ENCODE measurements at places on chromosomes 16 and 17.

DNA sequence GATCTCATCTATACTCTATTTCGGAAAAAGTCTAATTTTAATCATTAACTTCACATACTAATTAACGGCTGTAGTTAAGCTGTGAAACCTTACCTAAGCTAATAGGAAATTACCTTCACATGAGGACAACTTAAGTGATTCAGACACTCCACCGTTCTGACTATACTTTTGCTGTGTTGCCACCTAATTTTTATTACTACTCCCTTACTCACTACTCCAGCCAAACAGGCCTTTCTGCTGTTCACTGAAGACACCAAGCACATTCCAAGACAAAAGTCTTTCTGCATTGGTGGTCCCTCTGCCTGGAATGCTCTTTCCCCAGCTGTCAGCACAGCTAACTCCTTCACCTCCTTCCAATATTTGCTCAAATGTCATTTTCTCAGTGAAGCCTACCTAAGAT, 1.3 kb downstream of the CMTR2 start:
- DNase-seq, result no peak

DNA sequence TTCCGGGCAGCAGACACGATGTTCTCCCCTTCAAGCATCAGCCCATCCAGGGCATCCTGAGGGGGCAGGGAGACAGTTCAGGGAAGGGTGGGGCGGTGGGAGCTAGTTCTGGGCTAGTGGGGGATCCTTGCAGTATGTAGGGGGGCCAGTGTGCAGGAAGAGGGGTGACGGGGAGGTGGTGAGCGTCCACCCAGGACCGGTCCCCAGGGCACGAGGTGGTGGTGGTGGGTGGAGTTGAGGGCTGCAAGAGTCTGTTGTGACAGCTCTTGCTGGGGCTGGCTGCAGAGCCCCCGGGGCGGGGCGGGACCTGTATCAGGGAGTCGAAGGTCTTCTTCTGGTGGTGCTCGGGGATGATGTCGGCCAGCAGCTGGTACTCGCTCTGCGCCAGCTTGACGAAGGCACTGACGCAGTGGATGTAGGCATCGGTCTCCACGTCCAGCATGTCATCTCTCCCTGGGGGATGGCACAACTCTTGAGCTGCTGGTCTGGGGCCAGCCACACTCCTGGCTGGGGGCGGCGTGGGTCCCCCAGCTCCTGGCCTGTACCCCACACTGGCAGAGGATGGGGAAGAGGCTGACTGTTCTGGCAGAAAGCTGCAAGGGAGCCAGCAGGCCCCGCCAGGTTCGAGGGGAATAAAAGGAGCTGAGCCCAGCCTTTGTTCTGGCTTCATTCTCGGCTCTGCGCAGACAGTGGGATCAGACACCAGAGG, 10.0 kb downstream of the ZACN start:
- no peak for DNase-seq

DNA sequence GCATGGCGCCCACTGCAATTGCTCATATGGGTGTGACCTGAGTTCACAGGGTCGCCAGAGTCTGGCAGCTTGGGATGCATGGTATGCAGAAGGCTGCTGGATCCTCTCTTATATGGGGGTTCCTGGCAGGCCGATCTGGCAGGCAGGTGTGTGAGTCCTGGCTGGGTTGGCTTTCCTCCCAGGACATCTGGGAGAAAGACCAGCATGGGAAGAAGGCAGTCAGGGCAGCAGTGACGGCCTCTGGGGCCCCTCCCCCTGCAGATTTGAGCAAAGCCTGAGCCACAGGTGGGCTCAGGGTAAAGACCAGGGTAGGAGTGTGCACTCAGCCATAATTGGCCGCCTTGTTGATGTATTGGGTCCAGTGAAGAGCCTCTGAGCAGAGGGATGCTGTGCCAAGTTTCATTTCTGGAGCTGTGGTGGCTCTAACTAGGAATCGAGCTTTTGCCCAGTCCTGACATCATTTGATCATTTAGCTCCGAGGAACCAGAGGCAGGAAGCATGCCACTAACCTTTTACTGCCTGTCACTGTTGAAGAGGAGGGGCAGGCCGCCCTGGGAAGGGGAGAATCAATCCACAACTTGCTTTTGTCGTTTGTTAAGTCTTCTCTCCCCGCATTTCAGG, 174.3 kb downstream of the CCDC182 start:
- peak; percentile 93 for DNase-seq

DNA sequence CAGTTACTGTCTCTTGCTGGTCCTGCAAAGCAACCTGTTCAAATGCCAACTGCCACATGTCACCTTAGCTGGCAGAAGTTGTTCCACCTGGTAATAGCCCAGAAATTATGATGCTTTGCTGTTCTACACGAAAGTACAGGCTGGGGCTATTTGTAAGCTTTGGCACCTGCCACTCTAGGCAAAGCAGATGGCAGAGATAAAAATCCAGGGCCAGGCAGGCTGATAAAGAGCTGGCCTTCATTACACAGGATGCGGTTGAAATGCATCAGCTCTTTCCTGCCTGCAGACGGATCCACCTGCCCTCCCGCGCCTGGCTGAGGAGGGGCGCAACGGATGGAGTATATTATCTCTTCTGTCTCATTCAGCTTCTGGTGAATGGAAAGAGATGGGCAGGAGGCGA, 29.3 kb upstream of the KDM8 start:
- no peak for DNase-seq

DNA sequence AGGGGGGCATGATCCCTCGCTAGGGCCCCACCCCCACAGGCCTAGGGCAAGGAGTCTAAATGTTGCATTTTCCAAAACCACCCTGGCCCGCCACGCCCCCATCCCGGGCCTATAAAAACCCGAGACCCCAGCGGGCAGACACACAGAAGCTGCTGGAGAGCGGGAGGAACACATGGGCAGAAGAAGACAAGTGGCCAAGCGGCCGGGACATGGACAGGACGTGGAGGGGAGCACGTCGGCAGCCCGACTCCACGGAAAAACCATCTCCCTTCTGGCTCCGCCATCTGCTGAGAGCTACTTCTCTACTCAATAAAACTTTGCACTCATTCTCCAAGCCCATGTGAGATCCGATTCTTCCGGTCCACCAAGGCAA, 34.1 kb upstream of the ENPP7 start:
- no peak for DNase-seq

DNA sequence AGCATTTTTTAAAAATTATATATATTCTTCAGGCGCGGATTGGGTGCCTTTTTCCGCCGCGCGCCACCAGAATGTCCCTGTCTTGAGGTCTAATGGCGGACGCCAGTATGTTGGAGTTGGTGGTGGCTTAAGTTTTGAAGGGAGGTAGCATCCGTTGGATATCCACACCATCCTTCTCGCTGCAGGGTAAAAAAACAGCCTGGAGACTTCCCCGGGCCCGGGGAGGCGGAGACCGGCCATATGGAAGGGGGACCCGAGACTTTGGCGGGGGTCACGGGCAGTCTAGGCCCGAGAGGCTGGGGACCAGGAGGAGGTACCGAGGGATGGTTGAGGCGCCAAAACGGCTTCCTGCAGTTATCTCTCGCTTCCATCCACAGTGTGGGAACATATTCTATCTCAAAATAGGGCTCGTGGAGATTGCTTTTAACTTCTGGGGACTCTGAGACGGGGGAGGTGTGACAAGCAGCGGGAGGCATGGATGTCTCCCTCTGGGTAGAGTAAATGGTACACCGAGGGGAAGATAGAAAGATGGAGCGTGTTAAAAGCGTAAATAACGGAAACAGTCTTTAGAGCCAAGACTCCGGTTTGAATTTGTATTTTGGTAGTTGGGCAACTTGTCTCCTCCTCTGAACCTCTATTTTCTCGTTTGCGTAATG, at the start of gene SF3B3:
Gene SF3B3, plus strand, starts transcription at position 74 of the 656 bp plus-strand sequence. CDS start 2,841 bp downstream, outside the sequence.
- peak; percentile 90 for DNase-seq

GRCh38 chr17:44741316-44741715, 17.5 kb upstream of the ADAM11 start:
- DNase-seq, result no peak

GRCh38 chr17:35864853-35865252, 3.8 kb downstream of the HEATR9 start:
- DNase-seq, result no peak

DNA sequence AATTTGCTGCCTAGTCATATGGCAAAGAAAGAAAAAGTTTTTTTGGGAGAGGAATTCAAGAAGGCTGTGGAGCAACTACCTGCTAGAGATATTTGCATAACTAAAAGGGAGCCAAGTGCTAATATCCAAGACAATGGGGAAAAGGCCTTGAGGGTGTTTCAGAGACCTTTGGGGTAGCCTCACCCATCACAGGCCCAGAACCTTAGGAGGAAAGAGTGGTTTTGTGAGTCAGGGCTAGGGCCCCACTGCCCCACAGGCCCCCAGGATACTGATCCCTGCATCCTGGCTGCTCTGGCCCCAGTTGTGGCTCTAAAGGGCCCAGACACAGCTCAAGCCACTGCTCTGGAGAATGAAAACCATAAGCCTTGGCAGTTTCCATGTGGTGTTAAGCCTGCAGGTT, 41.9 kb upstream of the SDK2 start:
- DNase-seq, result no peak

GRCh38 chr16:73172973-73173709, 125.2 kb upstream of the ZFHX3 start:
- DNase-seq, result peak; percentile 50

- DNase-seq, result no peak
Measured at GRCh38 chr16:55709801-55710200, 54.0 kb downstream of the SLC6A2 start.

DNA sequence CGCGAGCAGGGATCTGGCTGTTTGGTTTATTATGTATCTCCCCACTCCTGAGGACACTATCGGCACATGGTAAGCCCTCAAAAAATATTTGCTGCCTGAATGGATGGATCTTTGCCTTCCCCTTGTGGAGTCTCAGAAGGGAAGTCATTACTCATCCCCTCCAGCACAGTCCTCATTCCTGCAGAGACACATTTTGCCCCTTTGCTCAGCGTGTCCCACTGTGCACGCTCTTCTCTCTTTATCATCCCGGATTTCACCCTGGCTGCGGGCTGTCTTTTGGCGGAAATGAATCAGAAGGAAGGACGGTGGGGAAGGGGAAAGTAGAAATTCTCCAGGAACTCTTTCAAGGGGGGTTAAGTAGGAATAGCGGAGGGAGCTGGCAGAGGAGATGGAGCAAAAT, 125.2 kb upstream of the CDC42EP4 start:
- no peak for DNase-seq

DNA sequence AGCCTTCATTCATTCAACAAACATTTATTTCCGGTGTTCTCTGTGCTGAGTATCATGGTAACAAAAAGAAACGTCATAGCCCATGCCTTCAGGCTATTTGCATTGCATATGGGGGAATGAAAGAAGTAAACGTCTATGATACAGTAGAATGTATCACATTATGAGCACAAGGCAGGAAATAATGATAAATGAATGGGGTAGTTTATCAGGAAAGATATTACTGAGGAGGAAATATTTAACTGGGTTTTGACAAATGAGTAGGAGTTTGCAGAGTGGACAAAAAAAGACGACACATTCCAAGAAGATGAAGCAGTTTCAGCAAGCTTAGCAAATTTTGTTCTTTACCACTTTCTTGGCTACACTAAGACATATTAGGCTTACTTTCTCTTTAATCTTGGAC, 1.3 kb upstream of the KRTAP4-7 start:
- no peak for DNase-seq

DNA sequence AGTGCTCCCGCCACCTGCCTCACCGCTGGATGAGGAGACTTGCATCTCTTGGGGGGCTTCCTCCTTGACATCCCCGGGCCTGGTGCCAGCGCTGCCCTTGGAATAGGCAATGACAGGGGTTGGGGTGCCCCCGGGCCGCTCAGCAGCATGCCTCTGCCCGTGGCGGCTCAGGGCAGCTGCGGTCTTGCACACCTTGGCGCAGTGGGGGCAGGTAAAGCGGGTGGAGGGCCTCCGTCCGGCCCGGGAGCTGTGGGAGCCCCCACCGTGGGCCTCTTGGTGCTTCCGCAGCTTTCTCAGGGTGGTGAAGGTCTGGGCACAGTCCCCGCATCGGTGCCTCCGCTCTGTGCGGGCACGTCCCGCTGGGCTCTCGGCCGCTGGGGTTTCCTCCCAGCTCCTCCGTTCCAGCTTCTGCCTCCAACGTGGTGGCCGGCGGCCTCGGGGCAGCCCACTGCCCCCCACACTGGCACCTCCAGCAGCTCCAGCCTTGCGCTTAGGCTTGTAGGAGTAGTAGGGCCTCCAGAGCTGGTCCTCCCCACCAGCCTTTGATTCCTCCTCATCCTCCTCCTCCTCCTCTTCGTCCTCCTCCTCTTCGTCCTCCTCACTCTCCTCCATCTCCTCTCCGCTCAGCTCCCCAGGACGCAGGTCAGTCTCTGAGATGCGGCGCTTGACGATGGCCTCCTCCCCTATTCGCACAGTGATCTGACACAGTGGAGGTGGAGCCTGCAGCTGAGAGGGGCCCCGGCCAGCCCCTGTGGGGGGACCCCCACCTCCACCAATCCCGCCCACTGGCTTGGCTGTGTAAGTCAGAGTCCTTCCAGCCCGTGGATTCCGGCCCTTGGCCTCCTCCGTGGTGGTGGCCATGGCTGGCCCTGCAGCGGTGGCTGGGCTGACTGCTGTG, 16.7 kb downstream of the ZBTB4 start:
- no peak for DNase-seq

DNA sequence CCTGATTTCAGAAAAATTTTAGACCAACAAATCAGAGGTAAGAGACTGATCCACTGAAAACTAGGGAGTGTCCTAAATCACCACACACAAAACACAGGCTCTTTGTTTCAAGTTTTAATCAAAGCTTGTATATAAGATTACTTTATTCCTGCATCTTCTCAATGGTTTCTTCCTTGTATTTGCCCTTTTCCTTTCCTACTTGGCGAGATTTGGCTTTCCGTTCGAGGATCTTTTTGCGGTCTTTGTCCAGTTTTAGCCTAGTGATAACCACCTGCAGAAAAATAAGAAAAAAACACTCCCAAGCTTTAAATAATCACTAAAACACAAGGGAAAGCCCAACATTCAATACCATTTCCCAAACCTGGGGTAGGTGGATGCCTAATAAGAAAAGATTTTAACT, 918 bp upstream of the KRABD2 start:
- no peak for DNase-seq

DNA sequence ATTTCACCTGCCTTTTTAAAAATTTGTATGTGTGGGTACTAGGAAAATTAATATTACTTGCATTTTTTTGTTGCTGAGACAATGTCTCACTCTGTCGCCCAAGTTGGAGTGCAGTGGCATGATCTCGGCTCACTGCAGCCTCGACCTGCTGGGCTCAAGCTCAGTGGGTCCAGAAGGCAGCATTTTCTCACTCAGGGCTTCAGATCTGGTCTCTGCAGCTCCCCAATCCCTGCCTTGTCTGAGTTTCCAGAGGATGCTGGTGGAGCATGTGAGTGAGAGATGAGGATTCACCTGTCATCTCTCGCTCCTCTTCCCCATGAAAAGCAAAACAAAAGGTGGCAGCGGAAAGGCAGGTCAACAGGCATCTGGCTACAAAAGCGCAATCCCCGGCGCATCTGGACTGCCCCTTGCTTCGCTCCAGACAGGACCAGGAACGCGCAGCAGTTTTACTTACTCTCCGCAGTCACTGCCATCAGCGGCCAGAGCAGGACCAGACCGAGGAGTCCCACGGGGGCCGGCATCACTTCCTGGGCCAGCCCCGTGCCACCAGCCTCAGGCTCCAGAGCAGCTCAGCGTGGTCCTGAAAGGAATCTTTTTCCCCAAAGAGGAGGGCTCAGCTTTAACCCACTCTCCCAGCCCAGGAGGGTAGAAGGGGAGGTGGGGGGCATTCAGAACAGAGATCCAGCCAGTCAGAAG, 59.9 kb downstream of the LITAF start:
- no peak for DNase-seq

Measured in NCI-H1092 treated with DMSO at 0.1 percent for 48 hours (cell line).